ENCODE measurements at places on chromosomes 3 and 15.

- DNase-seq: no peak
Observed at GRCh38 chr15:100033140-100033857, 300.1 kb upstream of the LYSMD4 start.

GRCh38 chr3:39839484-39839883 lies 30.1 kb downstream of the MYRIP start:
- no peak for DNase-seq

- DNase-seq: peak; percentile 25
Observed at GRCh38 chr3:17740721-17741141, 1.7 kb downstream of the TBC1D5 start.

- no peak for DNase-seq
Observed at GRCh38 chr3:23611737-23612295, 193.9 kb upstream of the UBE2E1 start.

- no peak for DNase-seq
Observed at GRCh38 chr15:46556010-46556409, 921.2 kb downstream of the SQOR start.

- DNase-seq: no peak
Observed at GRCh38 chr3:180000500-180000899, 36.2 kb downstream of the PEX5L start.

DNA sequence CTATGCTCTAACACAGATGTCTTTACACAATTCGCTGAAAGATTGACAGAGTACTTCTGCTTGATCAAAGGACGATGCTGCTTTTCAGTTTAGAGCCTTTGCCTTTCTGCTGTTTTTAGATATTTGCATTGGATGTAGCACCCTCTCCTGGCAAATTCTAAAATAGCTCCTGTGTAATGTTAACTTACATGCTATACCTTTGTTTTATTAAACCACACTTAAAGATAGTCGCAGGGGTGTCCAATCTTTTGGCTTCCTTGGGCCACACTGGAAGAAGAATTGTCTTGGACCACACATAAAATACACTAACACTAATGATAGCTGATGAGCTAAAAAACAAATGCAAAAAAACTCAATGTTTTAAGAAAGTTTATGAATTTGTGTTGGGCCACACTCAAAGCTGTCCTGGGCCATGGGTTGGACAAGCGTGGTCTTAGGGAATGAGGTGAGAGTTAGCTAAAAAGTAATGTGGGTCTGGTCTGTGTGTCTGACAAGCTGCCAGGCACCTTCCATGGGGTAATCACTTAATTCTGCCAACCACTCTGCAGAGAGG lies 62.9 kb downstream of the ATG7 start:
- peak; percentile 68 for DNase-seq

DNA sequence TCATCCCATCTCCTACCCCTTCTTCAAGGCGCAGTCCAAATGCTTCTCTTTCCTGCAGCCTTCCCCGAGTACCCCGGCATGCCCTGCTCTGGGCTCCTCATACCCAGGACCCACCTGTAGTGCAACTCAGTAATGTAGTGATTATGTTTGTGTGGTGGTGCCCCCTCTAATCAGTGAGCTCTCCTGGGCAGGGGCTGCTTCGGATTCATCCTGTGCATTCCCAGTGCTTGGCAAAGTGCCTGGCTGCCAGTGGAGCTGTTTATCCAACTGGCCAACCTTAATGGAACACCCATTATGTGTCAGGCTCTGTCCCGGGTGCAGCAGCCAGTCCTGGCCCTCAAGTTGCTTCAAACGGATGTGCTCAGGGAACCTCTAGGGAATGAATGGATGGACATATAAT lies 174.4 kb upstream of the LINGO1 start:
- no peak for DNase-seq

DNA sequence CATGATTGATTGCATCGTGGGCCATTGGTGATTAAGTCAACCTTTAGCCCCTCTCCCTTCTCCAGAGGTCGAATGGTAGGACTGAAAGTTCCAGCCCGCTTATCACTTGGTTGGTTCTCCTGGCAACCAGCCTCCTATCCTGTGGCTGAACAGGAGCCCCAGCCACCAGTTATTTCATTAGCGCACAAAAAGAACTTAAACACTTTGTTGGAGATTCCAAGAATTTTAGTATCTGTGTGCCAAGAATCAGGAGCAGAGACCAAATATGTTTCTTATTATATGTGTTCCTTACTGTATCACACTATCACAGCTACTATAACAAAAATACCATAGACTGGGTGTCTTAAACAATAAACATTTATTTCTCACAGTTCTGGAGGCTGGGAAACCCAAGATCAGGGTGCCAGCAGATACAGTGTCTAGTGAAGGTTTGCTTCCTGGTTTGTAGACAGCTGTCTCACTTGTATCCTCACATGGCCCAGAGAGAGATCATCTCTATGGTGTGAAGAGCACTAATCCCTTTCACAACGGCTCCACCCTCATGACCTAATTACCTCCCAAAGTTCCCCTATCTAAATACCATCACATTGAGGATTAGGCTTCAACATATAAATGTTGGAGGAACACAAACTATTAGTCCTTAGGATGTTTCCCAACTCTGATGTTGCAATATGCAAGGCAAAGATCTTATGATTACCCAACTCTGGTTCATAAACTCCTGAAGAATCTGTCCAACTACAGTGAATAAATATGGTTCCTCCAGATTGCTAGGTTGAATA lies 30.5 kb upstream of the APH1B start:
- no peak for DNase-seq

DNA sequence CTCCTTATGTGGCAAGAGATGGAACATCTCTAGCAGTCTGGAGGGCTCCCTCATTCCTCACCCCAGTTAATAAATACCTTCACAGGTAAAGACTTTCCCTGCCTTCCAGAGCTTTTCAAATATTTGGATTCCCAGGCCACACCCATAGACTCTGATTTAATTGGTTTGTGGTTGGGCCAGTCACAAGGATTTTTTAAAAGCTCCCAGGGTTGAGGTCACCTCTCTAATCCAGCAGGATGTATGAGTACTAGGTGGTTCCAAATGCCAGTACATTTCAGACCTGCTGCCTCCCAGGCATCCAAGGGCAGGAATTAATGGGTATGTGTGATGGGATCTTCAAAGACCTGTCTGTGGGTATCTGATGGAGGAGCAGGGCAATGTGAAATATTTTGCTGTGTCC lies 312.8 kb downstream of the CLSTN2 start:
- DNase-seq: no peak

All from activated CD4-positive, alpha-beta T cell treated with anti-CD3 and anti-CD28 coated beads, Interleukin-10, Interleukin-2, amounts not matched to agents 100 ng/mL and 50 ng/mL, durations not matched to agents 16 hours and 8 hours (primary cell).